ENCODE measurements at places on chromosomes 3 and 15. TPM values are rescaled to one million over a fixed set of nuclear protein-coding genes. Genes with fewer than 3 reads are reported as not detected.

GRCh38 chr3:6281662-6282061 lies 579.3 kb upstream of the GRM7 start:
- peak; percentile 9 for DNase-seq

GRCh38 chr3:124407260-124407659 lies 323.0 kb upstream of the UMPS start:
- no peak for DNase-seq

The PFKFB4 gene
- polyA plus RNA-seq: 6.0 TPM

The RBP2 gene
- 1.2 TPM for polyA plus RNA-seq

Data from renal pelvis (tissue), 12 donors.